Hematopoietic multipotent progenitor cell treated with erythropoietin and hydrocortisone succinate and interleukin-3 and kit ligand, for 4 days (in vitro differentiated cells): ENCODE measurements at places on chromosomes 12 and 14.

DNA sequence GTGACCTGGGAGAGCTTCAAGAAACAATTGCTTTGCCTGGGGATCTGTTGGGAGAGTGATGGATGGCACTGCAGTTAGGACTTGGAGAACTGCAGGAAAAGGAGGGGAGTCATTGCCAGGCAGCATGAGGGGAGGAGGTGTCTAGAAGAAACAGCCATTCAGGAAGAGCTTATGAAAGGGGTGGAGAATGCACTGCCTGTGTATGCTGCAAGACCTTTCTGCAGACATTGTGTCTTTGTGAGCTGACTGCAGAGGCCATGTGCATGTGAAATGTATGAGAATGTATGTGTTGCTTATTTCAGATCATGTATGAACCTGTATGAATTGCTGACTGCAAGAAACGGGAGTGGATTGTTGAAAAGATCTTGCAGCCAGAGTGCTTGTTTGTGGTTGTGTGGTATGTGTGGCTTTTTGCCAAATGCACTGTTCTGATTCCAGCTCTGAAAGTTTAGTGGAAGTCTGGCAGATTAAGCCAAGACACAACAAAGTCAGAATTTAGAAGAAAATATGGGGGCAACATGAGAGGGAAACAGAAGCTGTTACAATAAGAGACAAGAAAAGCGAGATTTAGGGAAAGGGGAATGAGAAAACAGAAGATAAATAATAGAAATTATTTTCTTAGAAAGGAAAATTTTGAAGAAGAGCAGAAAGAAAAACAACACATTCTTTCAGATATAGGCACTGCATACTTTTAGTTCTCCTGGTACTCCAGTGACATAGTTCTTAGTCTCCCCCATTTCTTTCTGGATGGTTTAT is 9.8 kb upstream of the RIMKLB start:
- DNase-seq, result peak; percentile 72

DNA sequence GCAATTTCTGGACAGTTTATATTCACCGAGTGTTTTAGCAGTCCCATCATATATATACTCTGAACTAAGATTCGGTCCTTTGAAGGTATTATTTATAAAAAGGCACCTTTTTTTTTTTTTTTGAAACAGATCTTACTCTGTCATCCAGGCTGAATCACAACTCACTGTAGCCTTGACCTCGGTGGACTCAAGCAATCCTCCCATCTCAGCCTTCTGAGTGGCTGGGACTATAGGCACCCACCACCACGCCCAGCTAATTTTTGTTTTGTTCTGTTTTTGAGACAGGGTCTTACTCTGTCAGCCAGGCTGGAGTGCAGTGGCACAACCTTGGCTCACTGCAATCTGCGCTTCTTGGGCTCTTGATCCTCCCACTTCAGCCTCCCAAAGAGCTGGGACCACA is 52.1 kb downstream of the BTBD7 start:
- no peak for DNase-seq

DNA sequence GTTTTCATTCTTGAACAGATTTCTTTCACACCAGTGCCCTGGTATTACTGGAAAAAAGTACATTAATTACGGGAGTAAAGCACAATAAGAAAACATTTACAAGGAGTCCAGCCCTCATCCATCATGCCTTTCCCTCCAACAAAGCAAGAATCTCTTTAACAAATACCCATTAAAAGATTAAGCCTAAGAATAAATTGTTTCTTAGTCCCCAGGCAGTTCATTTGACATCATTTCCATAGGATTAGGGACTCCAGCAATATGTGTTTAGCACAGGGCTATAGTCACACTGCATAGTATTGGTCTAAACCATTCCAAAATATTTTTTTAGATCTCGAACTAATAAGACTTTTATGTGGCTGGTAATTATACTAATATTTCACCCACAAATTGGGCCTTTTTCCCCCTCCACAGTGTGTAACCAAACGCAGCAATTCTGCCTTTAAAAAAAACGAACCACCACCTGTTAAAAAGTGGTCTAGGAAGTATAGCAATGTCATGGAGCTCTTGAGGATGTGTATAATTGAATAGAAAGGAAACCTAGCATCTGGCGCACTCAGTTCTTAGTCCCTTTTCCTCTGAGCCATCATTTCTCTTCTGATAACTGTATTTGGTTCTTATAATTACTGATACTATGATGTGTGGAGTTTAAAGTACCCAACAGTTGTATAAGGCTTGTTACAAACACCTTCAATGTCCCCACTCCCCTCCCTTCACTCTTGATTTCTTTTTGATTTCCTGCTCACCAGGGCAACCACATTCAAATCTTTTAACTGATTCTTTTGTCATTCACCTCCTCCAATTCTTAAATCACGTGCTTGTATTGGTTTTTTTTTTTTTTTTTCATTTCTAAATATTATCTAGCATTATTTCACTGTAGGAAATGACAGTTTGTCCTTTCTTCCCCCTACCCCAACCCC is 138.7 kb downstream of the ETV6 start:
- DNase-seq, result no peak

DNA sequence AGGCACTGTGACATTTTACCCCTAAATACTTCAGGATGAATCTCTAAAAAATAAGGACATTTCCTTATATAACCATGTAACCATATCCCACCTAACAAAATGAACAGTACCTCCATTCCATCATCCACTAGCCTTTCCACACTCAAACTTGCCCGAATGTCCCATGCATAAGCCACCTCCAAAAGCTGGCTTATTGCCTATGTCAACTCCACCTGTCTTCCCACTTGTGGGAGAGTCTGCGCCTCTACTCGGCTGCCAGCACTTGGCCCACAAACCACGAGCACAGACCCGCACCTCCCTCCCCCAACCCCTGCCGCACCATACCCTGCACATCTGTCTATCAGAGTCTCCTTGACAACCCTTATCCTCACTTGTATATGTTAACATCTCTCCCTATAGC is 165.8 kb downstream of the CALM1 start:
- peak; percentile 18 for DNase-seq

- DNase-seq, result no peak
Observed at GRCh38 chr14:55048900-55049436, 2.5 kb upstream of the MAPK1IP1L start.

GRCh38 chr14:69979882-69980281 is 100.7 kb downstream of the SMOC1 start:
- DNase-seq, result no peak

GRCh38 chr12:108214486-108214885 is 85.4 kb downstream of the WSCD2 start:
- peak; percentile 66 for DNase-seq

GRCh38 chr14:101739446-101740141 is 21.9 kb upstream of the PPP2R5C start:
- no peak for DNase-seq

- DNase-seq, result peak; percentile 66
Observed at GRCh38 chr14:32710731-32711680, 227.7 kb upstream of the NPAS3 start.

DNA sequence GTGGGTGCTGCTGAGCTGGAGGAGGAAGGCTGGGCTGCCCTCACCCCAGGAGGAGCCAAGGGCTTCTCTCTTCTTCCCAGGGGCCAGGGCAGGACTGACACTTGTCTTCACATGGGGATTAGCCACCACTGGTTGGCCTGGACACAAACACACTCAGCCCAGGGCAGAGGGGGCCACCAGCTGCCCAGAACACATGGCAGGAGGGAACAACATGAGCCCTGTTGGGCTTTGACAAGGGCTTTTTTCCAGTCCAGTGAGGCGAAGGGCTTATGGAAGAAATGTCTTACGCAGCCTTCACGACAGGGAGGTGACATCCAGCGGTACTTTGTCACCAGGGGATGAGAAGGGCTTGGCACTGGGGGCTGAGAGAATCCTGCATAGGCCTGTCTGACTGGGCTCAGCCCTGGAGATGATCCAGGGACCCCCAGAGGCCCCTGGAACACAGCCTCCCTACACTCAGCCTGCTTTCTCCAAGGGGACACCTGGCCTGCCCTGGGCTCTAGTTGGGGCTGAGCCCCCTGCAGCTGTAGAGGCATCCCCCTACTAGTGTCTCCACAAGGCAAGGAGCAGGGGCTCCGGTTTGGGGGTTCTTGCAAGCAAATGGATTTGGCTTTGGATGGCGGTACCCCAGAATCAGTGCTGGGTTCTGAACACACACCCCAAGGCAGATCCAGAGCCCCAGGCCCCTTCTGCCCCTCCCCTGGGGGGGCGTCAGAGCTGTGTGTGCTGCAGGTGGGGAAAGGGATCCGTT is 18.9 kb downstream of the ARL6IP4 start:
- no peak for DNase-seq

DNA sequence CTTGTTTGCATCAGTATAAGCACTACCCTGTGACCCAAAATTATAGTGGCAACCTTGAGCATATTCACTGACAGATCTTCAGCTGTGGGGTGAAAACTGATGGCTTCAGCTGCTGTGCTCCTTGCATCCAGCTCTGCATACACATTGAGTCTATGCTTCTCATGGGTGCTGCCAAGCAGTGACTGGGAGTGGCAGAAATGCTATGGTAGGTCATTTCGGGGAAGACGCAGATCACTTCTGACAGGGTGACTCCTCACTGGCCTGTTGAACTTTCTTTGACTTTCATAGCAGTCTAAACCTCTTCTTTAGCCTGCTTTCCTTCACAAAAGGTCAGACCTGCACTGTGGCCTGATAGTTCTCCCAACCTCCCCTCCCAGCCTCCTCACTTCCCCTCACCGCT is 5.6 kb upstream of the ALDH1L2 start:
- no peak for DNase-seq

DNA sequence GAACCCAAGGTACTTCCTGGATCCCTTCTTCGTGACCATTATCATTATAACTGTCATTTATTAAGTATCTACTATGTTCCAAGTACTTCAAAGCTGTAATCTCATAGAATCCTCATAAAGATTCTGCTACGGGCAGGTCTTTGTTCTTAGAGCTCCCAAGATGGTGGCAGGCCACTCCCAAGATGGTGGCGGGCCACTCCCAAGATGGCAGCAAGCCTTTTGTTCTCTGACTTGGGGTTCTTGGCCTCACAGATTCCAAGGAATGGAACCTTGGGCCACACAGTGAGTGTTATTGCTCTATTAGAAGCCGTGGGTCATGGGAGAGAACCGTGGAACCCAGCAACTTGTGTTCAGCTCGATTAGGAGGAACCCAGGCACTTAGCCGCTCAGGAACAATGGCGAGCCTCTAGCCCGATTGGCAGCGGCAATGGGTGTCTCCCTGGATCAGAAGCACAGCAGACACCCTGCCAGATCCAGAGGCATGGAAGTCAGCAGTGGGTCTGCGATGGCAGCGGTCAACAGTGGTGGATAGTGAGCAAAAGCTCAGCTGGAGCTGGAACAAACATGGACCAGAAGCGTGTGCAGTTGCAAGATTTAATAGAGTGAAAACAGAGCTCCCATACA is 193.7 kb upstream of the BTG1 start:
- DNase-seq, result no peak

- DNase-seq, result no peak
Observed at GRCh38 chr14:76770521-76771436, 9.5 kb downstream of the VASH1 start.

DNA sequence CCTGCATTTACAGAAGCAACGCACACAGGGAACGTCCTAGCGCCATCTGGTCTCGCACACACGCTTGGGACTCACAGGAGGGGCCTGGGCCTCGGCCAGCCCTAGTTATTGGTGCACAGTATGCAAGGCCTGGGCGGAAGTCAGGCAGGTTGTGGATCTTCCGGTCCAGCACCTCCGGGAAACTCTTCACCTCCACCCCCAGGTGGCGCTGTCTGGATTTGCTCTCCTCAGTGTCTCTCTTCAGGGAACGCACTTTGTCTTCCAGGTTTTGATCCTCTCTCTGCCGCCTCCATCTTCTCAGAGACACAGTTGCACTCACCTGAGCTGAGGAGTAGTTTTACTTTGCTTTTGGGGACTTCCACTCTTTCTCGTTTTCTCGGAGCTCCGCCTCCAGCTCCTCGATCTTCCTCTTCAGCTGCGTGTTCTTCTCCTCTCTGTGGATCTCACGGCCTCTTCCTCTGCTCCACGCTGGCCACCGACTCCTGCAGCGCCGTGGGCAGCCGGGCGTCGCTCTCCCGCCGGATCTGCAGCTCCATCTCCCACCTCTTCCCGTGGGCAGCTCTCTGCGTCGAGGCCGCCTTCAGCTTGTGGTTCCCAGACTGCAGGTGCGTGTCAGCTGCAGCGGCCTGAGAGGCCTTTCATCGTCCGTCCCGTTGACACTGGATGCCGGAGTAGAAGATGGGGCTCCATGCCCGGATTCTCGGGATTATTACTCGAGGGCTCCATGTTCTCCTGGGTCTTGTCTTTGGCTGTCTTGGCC is 933.8 kb downstream of the TMEM121 start:
- DNase-seq, result peak; percentile 51

- no peak for DNase-seq
Observed at GRCh38 chr14:88552876-88553275, 1.9 kb downstream of the PTPN21 start.

DNA sequence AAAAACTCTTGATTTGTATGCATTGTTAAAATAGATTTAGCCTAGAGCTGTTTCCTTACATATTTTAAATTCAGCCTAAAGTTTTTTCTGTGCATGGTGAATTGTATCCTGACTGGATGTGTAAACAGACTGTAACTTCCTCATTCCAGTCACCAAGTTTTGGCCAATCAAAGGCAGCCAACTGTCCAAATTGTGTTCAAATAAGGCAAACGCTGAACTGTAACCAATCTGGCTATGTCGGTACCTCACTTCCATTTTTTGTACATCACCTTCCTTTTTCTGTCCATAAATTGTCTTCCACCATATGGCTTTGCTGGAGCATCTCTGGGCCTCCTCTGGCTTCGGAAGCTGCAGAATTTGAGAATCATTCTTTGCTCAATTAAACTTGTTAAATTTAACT is 1921.9 kb upstream of the SEL1L start:
- no peak for DNase-seq

DNA sequence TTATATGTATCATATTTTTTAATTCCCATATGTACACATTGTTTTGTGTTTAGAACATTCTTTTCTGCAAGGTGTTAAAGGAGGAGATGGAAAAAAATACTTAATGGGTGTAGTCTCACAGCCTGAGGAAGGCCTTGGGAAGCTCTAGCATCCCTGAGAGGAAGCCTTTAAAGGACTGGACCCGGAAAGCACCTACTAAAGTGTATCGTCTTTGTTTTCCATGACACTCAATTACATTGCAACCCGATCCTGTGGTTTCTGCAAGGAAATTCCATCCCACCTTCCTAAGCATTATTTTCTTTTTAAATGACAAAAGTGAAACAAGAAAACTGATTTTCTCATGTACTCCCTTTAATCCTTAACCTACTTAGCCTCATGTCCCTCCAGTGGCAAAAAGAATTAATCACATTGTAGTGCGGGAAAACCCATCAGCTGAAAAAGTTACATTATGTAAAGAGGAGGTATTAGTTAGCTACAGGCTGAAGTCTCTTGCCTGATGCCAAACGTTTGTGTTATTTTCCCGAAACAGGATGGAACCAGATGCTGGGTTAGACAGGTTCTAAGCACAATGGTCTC is 147.8 kb upstream of the CPSF6 start:
- no peak for DNase-seq

DNA sequence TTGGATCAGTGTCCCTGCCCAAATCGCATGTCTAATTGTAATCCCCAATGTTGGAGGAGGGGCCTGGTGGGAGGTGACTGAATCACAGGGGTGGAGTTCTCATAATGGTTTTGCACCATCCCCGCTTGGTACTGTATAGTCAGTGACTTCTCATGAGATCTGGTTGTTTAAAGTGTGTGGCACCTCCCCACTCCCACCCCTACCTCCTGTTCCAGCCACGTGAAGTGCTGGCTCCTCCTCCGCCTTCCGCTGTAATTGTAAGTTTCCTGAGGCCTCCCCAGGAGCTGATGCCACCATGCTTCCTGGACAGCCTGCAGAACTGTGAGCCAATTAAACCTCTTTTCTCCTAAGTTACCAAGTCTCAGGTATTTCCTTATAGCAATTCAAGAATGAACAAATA is 67.2 kb downstream of the FERMT2 start:
- DNase-seq, result no peak

GRCh38 chr14:75413013-75413412 is 14.8 kb upstream of the JDP2 start:
- no peak for DNase-seq
